Smooth muscle cell of trachea (primary cell): ENCODE measurements at places on chromosomes 13 and 19. TPM values are rescaled to one million over a fixed set of nuclear protein-coding genes. Genes with fewer than 3 reads are reported as not detected.

Gene FGF22
- 0.15 TPM in 1 of 2 replicates, not detected in the other for total RNA-seq

Gene CYSLTR2
- total RNA-seq = not detected in 2 replicates

Gene NLRP5
- total RNA-seq = not detected in 2 replicates

Gene VSIG10L
- total RNA-seq = 0.44 and 1.2 TPM in 2 replicates
